ENCODE measurements at places on chromosomes 1 and 21.

GRCh38 chr1:198436276-198436675, 104.2 kb downstream of the ATP6V1G3 start:
- DNase-seq: no peak

- no peak for DNase-seq
These were observed 71.7 kb downstream of the APP start for GRCh38 chr21:26098772-26099397.

- DNase-seq: peak; percentile 68
These were observed 99.8 kb downstream of the KAZN start for GRCh38 chr1:14698314-14698713.

- peak; percentile 55 for DNase-seq
These were observed 125.9 kb upstream of the VAMP3 start for GRCh38 chr1:7644961-7645750.

- DNase-seq: no peak
These were observed 141.0 kb downstream of the FOXD2 start for GRCh38 chr1:47578721-47579419.

- no peak for DNase-seq
These were observed 45.9 kb downstream of the BARHL2 start for GRCh38 chr1:90671251-90671650.

DNA sequence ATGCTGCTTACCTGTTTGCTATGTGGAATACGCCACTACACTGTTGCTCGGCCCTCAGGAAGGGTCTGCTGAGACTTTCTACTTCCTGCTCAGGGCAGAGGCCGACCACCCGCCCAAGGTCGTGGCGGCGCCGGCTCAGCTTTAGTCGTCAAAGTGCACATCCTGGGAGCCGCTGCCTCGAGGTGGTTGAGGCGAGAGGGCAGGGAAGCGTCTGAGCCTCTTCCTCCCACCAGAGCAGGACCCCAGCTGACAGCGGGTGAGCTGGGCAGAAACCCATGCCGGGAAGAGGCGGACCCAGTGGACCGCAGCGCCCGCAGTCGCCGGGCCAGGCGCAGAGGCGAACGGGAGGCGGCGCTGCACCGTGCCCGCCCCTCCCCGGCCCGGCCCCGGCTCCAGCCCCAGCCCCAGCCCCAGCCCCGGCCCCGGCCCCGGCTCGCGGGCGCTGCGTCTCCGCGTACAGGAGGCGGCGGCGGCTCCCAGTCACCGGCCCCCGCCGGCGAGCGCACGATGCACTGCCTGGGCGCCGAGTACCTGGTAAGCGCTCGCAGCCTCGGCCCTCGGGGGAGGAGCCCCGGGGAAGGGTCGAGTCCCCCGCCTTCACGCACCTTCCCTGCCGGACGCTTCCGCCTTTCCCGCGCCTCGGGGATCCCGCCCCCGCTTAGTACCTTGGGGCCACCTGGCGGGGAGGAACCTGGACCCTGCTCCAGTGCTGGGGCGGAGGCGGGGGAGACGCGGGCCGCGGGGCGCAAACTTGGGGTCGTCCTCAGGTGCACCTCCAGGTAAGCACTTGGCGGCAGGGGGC, at the start of gene SLC44A3:
TSS of gene SLC44A3 (plus strand) at position 413 of the 802 bp plus-strand sequence. CDS start at position 508, 95 bp downstream.
- DNase-seq: no peak

- no peak for DNase-seq
These were observed 42.0 kb upstream of the RGS2 start for GRCh38 chr1:192766876-192767275.

- no peak for DNase-seq
These were observed 23.1 kb downstream of the TRAF5 start for GRCh38 chr1:211349741-211350140.

DNA sequence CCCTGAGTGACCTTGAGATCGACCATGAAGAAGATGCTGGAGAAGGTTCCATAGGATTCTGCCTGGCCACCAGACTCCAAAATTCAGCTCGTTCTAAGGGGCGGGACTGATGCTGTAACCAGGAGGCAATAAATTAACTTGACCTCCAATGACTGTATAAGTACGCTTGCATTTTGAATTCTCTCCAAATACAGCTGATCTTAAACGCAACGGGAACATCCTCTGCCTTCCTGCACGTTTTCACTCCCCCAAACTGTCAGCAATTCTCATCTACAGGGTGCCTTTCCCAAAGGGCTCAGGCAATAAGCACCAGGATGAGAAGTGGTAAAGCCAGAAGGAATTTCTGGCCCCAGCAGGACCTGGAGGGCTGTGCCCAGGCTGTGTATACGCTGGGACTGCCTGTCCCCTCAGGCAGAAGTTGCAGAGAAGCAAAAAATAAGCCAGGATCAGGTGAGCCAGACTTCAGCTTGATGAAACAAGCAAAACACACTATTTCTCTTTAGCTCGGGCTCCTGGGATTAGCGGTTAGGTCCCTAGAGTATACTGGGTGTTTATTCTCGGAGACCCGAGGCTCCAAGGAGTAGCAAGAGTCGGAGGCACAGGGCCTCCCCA, 124.8 kb downstream of the LRIG2 start:
- no peak for DNase-seq

GRCh38 chr1:182957902-182958395, 5.0 kb upstream of the SHCBP1L start:
- no peak for DNase-seq

DNA sequence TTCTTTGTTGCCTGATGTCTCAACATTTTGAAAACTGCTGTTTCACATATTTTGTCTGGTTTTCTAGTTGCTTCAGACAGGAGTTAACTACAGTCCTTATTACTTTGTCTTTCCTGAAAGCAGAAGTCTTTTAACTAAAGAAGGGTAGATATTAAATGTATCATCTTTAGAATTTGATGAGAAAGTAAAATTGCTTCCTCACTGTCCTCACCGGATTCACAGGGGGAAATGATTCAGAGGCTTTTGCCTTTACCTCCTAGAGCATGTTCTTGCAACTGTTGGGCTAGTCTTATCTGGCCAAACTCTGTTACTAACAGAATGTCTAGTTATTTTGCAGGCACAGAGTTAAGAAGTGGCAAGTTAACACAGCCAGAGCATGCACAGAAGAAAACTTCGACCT, 107.2 kb upstream of the VAV3 start:
- no peak for DNase-seq

DNA sequence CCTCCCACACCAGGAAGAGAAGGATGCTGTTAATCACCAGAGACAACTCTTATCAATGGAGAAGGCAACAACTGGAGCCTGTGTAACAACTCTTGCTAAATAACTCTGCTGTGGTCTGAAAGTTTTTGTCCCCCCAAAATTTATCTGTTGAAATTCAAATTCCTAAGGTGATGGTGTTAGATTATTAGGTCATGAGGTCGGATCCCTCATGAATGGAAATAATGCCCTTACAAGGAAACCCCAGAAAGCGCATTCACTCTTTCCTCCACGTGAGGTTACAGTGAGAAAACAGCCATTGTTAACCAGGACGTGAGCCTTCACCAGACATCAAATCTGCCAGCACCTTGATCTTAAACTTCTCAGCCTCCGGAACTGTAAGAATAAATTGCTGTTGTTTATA, 141.9 kb upstream of the CXADR start:
- no peak for DNase-seq

DNA sequence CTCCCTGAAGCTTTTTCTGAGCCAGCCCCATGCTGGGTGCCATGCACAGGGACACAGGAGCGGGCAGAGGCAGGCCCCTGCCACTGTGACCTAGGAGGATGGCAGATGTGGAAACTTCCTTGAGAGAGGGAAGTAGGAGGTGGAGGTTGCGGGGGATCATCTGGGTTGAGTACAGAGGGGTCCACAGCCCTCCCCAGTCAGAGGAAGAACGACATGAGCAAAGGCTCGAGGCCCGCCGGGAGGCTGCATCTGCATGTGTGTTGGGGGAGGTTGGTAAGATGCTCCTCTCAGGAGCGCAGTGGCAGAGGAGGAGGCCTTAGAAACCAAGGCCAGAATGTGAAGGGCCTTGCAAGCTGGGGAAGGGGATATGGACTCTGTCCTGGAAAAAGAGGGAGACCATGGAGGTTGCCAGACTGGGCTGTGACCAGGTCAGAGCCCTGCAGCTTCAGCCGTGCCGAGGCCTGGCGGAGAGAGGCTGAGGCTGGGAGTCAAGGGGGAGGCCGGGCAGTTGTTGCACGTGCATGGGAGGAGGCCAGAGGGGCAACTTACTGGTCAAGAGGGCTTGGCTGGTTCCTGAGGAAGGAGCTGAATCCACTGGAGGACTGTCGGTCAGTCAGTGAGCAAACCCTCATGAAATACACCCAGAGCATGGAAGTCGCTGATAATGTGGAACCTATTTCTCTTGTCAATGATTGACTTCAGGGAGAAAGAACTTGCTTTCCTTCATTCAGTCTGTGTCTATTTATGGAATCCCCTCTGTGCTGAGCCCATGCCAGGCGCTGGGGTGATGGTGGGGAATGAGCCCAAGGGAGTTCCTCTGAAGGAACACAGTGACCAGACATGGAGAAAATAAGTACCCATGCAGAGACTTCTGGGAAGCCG, 31.7 kb downstream of the A3GALT2 start:
- no peak for DNase-seq

DNA sequence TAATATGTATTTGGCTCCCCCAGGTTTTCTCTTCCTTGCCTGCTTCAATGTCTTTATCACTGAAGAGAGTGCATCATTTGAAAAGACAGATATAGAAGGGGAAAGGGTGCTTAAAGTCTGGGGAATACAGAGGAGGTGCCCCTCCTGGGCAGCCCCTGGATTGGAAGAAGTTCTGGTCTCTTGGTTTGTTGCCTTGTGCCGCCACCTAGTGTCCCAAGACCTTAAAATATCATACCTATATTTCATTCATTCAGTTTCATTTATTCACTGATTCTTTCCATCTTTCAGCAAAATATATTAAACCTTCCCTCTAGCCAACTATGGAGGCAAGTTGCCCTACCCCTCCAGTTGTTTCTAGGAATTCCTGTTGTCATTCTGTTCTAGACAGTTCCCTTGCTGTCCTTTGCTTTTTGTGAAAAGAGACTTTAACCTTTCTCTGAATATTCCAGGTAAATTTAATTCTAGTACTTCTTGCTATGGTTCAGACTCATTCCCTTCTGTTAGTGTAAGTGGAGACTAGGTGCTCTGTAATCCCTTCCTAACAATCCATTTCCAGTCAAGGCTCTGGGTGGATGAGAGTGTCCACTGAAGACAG, 56.1 kb downstream of the MEF2D start:
- no peak for DNase-seq

DNA sequence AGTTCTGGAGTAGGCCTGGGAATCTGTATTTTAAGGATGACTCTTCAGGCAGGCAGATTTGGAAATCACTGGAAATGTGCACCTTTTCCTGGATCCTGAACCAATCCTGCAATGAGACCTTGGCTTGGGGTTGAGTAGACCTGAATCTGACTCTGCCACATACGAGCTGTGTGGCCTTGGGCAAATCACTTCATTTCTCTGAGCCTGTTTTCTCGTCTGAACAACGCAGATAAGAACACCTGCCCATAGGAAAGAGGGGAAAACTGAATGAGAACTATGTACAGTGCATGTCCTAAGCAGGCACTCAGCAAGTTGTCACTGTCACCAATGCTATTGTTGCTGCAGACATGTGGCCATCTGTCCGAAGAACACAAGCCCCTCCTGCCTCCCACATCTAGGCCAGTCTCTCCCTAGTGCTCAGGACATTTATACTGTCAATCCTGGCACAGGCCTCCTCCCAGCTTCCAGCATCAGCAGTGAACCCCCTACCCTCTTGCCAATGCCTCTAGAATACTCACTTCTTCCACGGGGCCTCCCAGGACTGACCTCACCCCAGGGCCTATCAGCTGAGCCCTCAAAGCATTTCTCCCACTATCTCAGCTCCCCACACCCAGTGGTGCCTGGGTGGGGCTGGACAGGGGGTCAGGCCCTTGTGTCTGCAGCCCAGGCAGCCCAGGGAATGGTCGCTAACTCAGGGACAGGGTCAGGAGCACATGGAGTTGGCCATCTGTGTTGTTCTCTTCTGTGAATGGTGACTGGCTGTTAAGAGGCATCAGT, 88.8 kb upstream of the ZBTB40 start:
- DNase-seq: no peak

DNA sequence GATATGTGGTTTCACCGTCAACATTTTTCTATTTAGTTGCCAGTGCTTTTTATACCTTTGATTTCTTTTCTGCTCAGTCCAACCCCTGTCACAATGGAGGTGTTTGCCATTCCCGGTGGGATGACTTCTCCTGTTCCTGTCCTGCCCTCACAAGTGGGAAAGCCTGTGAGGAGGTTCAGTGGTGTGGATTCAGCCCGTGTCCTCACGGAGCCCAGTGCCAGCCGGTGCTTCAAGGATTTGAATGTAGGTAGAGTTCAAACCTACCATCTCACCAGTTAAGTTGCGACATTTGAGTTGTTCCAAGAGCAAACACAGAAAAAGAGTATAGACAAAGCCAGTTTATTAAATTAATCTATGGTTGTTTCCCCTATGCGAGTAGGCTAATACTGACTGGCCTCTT, 161.3 kb downstream of the CRB1 start:
- DNase-seq: no peak

DNA sequence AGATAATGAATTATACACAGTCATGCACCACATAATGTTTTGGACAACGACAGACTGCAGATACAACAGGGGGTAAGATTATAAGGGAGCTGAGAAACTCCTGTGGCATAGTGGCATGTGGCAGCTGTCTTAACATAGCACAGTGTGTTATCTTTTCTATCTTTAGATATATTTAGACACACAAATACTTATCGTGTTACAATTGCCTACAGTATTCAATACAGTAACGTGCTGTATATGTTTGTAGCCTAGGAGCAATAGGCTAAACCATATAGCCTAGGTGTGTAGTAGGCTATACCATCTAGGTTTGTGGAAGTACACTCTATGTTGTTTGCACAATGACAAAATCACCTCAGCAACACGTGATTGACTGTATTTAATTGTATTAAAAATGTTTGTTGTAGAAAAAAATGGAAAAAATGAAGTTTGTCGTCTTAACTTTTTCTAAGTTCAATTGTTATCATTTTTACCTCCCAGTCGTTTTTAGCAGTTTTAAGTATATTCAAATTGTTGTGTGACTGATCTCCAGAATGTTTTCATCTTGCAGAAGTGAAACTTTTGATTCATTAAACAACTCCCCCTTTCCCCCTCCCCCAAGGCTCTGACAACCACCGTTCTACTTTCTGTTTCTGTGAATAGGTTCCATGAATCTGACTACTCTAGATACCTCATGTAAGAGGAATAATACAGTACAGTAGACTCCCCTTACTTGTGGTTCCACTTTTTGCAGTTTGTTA, 351.0 kb upstream of the B3GALT2 start:
- DNase-seq: no peak

DNA sequence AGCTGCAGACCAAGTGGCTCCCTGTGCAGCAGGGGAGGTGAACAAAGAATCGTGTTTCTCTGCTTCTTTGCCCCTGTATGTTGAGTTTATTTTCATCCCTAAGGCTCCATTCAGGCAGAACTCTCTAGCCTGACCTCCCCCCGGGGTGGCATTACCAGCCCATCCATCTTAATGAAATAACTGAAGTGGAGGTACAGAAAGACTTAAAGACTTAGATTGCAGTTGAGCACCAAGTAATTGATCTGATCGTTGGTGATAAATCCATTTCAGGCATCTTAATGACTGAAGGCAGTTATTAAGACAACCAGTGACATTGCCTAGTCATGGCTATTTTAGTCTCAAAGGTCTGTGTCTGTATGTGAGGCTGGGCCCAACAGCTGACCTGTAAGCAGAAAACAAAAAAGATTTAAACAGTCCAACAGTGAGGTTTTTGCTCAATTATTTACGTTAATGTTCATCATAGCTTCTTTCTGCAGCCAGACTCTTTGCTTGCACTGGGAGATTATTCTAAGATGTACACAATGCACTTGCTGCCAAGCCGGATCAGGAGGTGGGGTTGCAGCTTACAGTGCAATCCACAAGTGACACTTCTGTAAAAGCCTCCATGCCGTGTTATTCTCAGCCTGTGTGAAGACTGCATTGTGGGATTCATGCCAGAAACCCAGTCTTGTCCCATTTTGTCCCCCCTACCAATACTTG, 363.0 kb upstream of the DUSP10 start:
- DNase-seq: no peak

Data from NCI-H524 treated with DMSO at 0.1 percent for 48 hours (cell line).